ENCODE measurements at places on chromosomes 3 and 15. TPM values are rescaled to one million over a fixed set of nuclear protein-coding genes. Genes with fewer than 3 reads are reported as not detected.

The ROBO1 gene
- polyA plus RNA-seq = not detected

DNA sequence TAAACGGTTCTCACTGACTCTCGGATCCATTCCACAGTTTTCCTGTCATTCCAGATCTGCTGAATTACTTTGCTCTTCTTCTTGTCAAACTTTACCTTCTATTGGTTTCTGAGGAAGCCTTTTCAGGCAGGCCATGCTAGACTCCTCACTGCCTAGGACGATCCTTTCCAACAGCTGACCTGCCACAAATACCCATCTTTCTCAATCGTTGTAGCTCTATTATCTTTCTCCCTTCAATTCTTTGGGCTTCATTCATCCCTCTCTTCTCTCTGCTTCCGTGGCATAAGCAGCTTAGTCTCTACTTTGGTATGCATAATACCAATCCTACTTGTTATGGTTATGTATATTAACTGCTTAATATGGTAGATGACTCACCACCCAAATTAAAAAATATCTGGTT is 421.8 kb downstream of the NLGN1 start:
- H3K27ac ChIP-seq = no peak overlapping the region
- DNase-seq = no peak
- H3K27me3 ChIP-seq = no peaks in the 10 kb centered on the region
- no peak overlapping the region for H3K4me3 ChIP-seq
- no peaks in the 10 kb centered on the region for H3K36me3 ChIP-seq

The ZPLD1 gene
- polyA plus RNA-seq = not detected

DNA sequence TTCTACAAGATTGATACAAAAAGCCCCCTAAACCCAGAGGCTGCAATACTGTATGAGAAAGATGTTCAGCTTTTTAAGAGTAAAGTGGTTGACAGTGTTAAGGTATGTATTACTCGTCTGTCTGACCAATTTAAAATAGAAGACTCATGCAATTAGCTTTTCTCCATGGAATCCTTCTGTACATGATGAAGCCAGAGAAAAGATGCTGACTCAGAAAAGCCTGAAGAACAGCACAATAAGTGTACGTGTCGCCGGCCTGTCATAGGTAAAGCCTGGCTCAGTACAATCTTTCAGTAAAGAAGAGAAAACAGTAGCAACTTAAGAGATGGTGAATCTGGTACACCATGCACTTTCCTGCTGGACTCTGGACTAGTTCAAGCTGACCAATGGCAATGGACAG is 16.4 kb downstream of the NEK4 start:
- DNase-seq = no peak
- no peaks in the 10 kb centered on the region for H3K27me3 ChIP-seq
- H3K4me3 ChIP-seq = no peak overlapping the region
- peaks cover 50% of the 10 kb centered on the region for H3K36me3 ChIP-seq
- H3K4me1 ChIP-seq = no peaks in the 10 kb centered on the region
- H3K27ac ChIP-seq = no peak overlapping the region

- no peak for DNase-seq
- H3K36me3 ChIP-seq = no peaks in the 10 kb centered on the region
- no peak overlapping the region for H3K27ac ChIP-seq
- H3K4me3 ChIP-seq = no peak overlapping the region
These were observed 184.7 kb upstream of the LINGO1 start for GRCh38 chr15:77817434-77817833.

DNA sequence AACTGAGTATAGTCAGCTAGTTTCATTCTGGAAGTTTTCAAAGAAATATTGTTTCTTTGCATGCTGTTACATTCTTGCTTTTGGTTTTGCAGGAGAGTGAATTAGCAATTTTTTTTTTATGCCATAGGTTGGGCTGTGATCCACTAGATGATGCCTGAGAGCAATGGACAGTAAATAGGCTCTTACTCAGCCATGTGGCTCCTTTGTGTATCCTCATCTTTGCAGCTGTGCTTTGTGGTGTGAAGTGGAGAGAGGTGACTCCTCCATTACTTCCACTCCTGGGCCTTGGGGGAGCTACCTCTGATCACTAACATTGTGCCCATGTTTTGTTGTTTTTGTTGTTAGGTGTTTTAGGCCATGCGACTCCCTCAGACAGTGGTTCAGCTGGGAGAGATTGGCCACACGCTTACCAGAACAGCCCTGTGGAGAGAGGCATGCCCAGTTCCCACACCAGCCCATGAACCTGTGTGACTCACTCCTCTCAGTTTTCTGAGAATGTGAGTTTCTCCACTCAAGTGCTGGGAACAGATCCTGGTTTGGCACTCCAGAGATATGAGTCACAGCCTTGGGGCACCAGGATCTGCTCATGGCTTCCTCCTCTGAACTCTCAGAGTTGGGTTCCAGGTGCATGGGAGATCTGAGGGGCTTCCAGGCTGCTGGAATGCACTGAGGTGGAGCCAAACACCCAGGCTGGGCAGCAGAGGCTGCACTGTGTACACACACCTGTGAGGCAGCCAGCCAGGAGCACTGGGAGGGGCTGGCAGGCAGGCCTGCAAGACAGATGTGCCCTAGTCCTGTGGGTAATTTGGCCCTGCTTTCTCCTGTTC is 785.3 kb downstream of the ROBO2 start:
- H3K27ac ChIP-seq = no peak overlapping the region
- no peaks in the 10 kb centered on the region for H3K4me1 ChIP-seq
- no peak for DNase-seq
- no peaks in the 10 kb centered on the region for H3K27me3 ChIP-seq
- no peak overlapping the region for H3K4me3 ChIP-seq

The CCR3 gene
- polyA plus RNA-seq = not detected

The ADIPOQ gene
- not detected for polyA plus RNA-seq

The SAXO2 gene
- 9.6 TPM for polyA plus RNA-seq

DNA sequence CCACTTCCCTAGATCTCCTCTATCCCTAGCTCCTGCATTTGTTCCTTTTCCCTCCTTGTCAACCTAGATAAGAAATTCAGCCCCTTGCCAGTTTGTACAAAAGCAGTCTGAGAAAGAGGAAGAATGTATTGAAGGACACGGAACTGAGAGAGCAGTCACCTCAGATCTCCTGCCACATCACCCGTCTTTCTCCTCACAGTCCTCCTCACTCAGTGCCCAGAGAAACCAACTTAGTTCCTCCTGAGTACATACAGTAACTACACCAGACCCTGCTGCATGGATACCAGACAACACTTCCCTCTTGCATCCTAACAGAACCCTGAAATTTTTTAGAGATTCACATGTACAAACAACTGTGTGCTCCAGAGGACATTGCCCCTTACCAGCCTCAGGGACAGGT is 563.6 kb upstream of the ADAMTS9 start:
- H3K36me3 ChIP-seq = no peaks in the 10 kb centered on the region
- H3K4me3 ChIP-seq = no peak overlapping the region
- H3K27me3 ChIP-seq = no peaks in the 10 kb centered on the region
- no peak for DNase-seq
- H3K4me1 ChIP-seq = no peaks in the 10 kb centered on the region
- no peak overlapping the region for H3K27ac ChIP-seq

DNA sequence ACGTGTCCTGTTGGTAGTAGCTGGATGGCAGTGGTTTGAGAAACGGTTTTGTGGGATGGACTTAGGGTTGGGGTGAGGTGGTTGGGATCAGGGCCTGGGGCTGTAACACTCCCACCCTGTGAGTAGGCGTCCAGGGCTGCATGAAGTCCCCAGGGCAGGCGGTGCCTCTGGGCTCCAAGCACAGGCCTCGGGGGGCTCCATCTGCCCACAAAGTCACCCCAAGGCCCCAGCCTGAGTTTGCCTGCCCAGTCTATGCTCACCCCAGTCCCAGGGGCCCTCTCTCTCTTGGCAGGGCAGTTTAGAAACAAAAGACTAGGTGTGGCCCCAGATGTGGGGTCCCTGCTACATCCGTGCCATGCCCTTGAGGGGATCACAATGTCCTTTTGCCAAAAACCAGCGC is 86.9 kb upstream of the PRR23E start:
- H3K4me3 ChIP-seq = no peak overlapping the region
- H3K27me3 ChIP-seq = peaks cover 8% of the 10 kb centered on the region
- H3K36me3 ChIP-seq = no peaks in the 10 kb centered on the region
- H3K27ac ChIP-seq = no peak overlapping the region
- H3K4me1 ChIP-seq = no peaks in the 10 kb centered on the region

The RLBP1 gene
- not detected for polyA plus RNA-seq

The CDHR4 gene
- not detected for polyA plus RNA-seq

The CELSR3 gene
- polyA plus RNA-seq = 1.3 TPM

DNA sequence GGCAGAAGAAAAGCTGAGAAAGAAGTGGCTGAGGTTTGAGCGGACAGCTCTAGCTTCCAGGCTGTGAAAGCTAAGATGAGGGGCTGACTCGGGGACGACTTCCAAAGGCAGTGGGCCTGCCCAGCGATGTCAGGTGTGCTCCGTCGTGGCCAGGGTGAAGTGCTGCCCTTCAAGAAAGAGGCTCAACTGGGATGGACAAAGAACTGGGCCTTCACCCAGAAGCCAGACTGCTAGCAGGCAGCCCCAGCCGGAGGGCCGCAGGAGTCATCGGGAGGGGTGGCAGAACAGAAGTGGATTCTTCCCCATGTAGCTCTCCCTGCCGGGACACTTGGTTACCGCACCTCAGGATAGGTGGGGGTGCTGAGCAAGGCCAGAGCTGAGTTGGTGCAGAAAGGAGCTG is 13.1 kb upstream of the SEC13 start:
- no peak overlapping the region for H3K27ac ChIP-seq
- H3K4me3 ChIP-seq = no peak overlapping the region
- H3K4me1 ChIP-seq = peaks cover 26% of the 10 kb centered on the region
- H3K27me3 ChIP-seq = peaks cover 66% of the 10 kb centered on the region
- DNase-seq = no peak
- H3K36me3 ChIP-seq = no peaks in the 10 kb centered on the region

The GRIP2 gene
- polyA plus RNA-seq = not detected

GRCh38 chr15:76431971-76432370 is 95.4 kb downstream of the ISL2 start:
- DNase-seq = no peak
- no peaks in the 10 kb centered on the region for H3K27me3 ChIP-seq
- no peaks in the 10 kb centered on the region for H3K4me1 ChIP-seq
- H3K36me3 ChIP-seq = no peaks in the 10 kb centered on the region

- no peaks in the 10 kb centered on the region for H3K36me3 ChIP-seq
- H3K27me3 ChIP-seq = no peaks in the 10 kb centered on the region
- H3K27ac ChIP-seq = 0 out of 3 replicates have a peak overlapping the region, but pooled peaks have one; percentile 22
- no peak overlapping the region for H3K4me3 ChIP-seq
- DNase-seq = no peak
These were observed 82.0 kb downstream of the KCNMB2 start for GRCh38 chr3:178618197-178618596.

GRCh38 chr3:102360183-102360860 is 74.5 kb upstream of the ZPLD1 start:
- no peak overlapping the region for H3K27ac ChIP-seq
- H3K4me3 ChIP-seq = no peak overlapping the region
- no peaks in the 10 kb centered on the region for H3K36me3 ChIP-seq
- H3K4me1 ChIP-seq = no peaks in the 10 kb centered on the region
- H3K27me3 ChIP-seq = no peaks in the 10 kb centered on the region
- no peak for DNase-seq

The DZIP1L gene
- 1.1 TPM for polyA plus RNA-seq

All from K562 (cell line).